Hematopoietic multipotent progenitor cell treated with erythropoietin and hydrocortisone succinate and interleukin-3 and kit ligand, for 4 days (in vitro differentiated cells): ENCODE measurements at places on chromosomes 7 and 10.

GRCh38 chr10:21217107-21217506 is 308.4 kb downstream of the SKIDA1 start:
- no peak for DNase-seq

- no peak for DNase-seq
These were observed 14.7 kb downstream of the CCNY start for GRCh38 chr10:35351021-35351420.

DNA sequence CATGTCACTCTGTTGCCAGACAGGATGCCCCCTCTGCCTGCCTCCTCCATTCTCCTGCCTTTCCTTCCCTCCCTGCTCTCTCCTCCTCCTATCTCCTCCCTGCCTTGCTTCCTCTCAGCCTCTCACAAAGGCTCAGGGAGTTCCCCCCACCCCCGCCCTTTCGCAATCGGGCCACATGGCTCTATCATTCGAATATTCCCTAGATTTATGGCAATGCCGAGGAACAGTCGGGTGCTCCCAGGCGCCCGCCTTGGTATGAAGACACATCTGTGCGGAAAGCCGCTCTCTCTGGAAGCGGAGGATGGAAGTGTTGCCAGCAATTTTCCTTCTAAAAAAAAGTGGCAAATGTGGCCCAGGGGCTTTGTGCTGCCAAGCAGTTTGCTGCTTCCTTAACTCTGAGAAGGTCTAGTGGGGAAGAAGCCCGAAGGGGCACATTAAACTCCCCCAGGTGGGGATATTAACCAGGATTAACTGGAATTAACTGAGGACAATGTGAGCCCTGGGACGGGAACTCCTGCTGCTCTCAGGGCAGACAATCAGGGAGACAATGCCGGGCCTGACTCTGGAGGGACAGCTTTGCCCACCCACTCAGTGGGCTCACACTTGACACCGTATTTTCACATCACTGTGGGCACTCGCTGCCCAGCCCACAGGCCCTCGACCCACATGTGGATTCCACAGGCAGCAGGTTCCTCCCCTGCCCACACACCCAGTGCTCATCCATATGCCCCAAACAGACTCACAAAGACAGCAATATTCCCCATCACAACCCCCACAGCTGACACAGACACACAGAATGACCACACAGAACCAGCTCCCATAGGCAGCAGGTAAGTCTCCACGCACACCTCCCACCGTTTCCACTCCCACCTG is 88.4 kb upstream of the SMNDC1 start:
- DNase-seq: no peak

GRCh38 chr7:10798044-10798443 is 175.6 kb upstream of the PHF14 start:
- no peak for DNase-seq

DNA sequence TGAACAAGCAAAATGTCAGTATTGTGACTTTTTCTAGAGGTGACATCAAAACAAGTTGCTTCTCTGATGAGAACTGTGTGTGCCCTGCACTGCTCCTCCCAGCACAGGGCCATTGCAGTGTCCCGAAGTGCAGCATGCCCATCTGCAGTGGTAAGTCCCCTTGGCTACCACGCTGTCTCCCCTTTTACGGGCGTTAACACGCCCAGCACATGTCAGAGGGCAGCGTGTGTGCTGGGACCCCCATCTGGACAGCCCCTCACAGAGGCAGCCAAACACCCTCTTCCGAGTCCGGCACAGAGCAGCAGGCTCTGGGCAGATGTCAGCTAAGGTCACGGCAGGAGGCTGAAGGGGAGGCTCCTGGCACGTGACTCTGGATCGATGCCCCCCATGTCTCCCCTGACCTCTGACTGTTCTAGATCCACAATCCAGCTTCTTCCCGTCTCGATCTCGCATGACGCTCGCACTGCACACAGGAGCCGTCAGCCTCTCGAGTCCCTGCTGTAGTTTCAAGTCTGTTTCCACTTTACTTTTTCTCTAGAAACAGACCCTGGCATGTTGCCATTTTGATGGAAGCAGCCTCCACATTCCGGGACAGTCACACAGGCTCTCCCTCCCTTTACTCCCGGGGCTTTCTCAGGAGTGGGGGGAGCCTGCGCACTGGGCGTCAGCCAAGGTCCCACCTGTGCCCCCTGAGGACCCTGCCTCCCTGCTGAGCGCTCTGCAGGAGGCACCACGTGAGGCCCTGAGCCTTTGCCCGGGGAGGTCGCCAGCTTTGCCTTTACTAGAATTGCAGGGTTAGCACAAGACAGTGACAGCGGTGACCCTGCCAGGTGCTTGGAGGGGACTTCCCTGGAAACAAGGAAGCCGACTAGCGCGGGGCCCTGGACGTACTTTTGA is 133.8 kb downstream of the TCERG1L start:
- no peak for DNase-seq

DNA sequence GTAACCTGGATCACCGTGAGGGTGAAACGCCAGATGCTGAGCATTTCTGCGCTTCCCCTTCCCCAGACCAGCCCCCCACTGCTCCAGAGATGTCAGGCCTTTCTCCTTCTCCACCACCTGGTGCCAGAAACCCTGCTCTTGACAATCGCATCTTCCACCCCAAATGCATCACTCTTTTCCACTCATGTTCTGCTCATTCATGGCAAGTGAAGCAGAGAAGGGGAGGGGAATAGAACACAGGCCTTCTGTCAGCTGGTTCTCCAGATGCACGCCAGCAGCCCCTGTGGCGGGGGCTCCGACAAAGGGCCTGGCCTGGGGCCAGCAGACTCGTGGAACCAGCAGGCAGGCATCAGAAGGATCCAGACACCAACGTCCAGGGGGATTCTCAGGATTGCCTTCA is 68.5 kb upstream of the SVIL start:
- DNase-seq: no peak

DNA sequence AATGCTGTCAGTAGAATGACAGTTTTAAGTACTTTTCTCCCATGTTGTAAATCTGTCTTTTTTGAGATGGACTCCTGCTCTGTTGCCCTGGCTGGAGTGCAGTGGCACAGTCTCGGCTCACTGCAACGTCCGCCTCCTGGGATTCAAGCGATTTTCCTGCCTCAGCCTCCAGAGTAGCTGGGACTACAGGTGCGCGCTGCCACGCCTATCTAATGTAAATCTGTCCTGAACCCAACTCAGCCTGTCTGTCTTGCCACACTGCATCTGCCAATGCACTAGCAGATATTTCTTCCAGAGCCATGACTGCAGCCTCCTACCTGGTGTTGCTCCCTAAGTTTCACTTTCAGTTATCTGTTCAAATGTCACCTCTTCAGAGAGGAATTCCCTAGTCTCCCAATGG is 264.1 kb downstream of the PHF14 start:
- no peak for DNase-seq

GRCh38 chr10:12333380-12334185 is 15.8 kb upstream of the CAMK1D start:
- peak; percentile 75 for DNase-seq

DNA sequence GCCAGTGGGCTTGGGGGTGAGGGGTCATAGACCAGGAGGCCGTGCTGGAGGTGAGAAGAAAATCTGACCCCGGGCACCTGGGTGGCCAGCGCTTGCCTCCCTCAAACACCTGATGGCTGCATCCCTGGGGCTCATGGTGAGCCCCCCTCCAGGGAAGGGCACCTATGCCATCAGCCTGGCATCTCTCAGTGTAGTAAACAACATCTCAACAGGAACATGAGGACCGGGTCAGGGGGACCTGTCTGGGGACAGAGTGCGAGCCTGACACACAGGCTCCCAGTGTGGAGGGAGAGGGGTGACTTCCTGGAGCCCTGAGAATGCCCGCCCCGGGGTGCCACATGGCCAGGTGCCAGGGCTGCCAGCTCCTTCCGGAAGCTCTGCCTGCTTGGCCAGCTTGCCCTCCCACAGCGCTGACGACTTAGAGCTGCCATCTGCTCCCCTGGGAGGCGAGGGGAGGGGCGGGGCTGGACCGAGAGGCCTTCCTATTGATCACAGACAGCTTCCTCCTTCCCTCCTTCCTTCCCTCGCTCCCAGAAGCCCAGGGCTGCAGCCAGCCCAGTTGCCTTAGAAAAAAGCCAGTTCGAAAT is 12.3 kb downstream of the STX1A start:
- DNase-seq: peak; percentile 47

GRCh38 chr7:29369909-29370488 is 175.4 kb downstream of the CHN2 start:
- DNase-seq: no peak

DNA sequence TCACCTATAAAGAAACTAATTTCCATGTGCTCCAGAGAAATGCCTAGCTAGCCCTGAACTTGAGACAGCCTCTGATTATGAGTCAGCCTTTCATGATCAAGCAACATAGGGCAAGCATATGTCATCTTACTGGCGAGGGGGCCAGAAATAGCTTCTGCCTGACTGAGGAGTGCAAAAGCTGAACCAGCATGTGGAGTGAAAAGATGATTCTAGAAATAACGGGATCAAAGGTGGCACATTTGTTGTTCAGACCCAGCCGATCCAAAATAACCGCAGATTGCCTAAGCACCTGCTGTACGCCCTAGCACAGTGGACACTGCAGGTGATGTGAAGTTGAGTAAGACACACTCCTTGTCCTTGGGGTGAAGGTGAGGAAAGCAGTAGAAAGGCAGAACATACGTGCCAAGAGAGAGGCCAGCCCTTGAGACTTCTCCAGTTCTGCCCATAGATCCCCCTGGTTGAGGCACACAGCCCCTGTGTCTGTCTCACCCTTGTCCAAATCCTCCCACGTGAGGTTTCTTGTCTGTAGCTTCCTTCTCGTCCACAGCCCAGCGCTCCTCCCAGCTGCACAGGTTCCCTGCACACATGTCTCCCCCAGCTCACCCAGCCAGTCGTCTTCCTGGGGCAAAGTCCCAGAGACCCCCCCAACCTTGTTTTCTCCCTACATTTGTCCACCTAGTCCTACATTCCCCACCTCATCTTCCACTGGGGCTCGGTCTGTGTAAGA is 2.8 kb upstream of the BCL7B start:
- peak; percentile 51 for DNase-seq

GRCh38 chr7:79452495-79453265 is 787 bp downstream of the MAGI2 start:
- peak; percentile 24 for DNase-seq

GRCh38 chr7:34675749-34676374 is 17.8 kb downstream of the NPSR1 start:
- peak; percentile 40 for DNase-seq

DNA sequence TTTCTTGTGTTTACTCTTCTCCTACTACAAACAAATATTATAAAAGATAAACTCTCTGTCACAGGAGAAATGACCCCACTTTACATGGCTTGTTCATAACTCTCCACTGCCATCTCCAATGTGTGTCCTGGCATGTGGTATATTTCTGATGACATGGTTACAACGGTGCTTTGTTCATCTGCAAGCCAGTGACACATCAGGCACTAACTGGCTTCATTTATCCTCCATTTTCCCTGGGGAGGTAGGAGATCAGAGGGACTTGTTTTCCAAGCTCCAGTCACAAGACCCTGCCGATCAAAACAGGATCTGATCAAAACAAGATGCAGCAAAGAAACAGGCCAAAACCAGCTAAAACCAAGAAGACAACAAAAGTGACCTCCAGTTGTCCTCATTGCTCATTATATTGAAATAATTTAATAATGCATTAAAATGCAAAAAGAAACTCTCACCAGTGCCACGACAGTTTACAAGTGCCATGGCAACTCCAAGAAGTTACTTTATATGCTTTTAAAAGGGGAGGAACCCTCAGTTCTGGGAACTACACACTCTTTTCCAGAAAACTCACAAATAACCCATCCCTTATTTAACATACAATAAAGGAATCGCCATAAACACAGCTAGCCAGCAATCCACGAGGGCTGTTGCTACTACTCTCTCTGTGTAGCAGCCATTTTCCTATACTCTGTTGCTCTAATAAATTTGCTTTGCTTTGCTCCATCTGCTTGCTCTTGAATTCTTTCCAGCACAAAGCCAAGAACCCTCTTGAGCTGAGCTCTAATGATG is 224.2 kb downstream of the XPNPEP1 start:
- DNase-seq: no peak

- DNase-seq: peak; percentile 13
These were observed 45.9 kb downstream of the SVIL start for GRCh38 chr10:29588629-29589421.

DNA sequence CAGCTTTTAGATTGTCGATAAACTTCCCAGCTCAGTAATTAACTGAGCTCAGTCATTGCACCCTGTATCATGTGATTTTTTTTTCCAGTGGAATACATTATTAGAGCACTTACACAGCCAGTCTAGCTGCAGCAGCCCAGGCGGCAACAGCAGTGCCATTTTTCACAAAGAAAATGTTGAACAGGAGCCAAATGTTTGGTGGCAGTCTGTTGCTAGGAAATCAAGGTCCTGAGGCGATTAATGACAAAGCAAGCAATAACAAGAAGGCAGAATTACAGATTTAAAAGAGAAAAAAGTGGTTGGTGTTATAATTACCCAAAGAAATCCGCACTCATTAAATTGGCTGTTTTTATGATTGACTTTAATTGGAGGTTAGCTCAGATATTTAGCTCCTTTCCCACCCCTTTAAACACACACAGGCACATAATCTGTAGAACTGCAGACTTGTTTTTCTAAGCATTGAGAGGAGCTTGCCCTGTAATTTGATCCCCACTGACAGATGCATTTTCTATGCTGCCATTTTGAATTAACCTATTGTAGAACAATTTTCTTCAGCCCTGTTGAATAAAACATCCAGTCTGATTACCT is 267.4 kb downstream of the ADK start:
- peak; percentile 17 for DNase-seq

DNA sequence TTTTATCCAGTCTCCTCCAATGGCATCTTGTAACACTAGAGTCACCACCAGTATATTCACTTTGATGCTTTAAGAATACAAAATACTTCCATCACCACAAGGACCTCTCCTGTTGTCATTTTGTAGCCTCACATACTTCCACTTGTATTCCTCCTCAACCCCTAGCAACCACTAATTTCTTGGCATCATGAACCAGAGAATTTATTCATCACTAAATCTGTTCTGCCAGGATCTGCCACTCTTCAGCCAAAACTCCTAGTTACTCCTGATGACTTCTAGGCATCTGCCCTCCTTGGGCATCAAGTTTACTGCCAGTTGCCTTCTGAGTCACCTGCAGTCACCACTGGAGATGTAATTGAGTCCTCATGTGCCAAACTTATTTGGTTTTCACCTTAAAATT is 906.8 kb downstream of the CNTNAP2 start:
- DNase-seq: no peak

DNA sequence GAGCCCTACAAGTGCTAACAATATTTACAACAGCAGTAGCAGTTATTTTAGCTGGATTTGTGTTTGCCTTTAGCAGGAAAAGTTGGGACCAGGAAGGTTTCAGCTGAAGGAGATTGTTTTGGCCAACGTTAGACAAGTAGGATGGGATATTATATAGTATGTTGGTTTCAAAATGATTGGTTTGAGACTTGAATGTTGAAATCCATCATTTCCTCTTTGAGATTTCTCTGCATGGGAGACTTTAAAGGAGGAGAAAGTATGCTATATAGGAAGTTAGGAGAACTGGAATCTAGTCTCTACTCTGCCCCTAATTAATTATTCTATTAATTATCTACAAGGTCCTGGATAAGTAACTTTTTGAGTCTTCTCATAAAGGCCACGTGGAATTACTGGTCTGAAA is 263.8 kb downstream of the PTEN start:
- no peak for DNase-seq
